Fibroblast of the conjunctiva (primary cell): ENCODE measurements at places on chromosomes 3 and 15.

DNA sequence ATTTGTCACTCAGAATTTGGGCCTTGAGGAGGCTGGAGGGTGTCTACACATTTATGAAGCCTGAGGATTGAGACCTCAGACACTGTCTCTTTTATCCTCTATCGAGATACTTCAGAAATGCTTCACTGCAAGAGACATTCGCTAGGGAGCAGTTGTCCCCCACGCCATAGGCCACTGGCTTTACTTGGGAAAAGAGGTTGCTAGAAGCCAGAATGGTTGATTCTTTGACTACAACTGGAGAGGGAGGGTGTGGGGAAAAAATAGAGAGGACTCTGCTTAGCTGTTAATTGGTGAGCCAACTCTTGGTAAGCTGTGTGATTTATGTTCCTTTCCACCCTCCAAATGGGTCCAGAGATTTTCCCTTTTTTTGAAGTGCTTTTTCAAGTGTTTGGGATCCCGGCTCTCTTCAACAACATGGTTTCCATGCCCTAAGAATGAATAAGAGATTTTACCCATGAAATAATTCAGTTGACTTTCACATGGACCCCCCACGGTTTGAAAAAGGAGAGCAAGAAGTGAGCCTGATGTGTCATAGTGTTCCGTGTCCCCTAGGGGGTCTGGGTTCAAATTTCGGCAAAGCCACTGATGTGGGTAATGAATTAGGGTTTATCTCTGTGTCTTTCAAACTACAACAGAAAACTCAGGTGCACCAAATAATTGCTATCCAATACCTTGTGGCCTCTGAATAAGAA lies 2.7 kb downstream of the BOC start:
- no peak for DNase-seq

DNA sequence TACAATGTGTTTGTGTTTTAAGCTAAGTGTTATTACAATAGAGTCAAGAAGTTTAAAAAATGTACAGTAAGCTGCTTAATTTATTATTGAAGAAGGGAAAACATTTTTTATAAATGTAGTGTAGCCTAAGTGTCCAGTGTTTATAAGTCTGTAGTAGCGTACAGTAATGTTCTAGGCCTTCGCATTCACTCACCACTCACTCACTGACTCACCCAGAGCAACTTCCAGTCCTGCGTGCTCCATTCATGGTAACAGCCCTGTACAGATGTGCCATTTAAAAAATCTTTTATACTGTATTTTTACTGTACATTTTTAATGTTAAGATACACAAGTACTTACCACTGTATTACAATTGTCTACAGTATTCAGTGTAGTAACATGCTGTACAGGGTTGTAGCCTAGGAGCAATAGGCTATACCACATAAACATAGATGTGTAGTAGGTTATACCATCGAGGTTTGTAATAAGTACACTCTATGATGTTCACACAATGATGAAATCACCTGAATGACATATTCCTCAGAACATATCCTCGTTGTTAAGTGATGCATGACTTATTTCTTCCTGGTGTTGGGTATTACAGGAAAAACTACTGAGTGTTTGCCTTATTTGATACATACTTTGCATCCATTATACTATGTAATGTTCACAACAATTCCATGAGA lies 156.6 kb upstream of the NUDT16 start:
- no peak for DNase-seq

- DNase-seq, result no peak
Observed at GRCh38 chr15:65795663-65796216, 3.6 kb upstream of the DENND4A start.

DNA sequence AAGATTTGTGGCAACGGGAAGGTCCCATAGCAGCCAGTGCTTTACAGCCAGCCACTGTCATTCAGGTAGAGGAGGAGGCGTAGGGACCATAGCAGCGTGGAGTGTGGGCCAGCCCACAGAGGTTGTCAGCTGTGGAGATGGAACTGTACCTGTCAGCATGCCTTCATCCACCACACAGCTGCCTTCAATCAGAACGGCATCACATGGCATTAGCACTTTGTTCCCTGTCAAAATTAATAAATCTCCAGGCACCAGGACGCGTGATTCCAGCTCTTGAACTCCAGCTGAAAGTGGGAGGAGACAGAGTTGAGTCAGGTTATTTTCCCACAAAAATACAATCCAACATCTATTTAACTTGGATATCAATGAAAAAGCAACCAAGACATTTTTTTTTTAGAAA lies 84.0 kb downstream of the ATP13A4 start:
- no peak for DNase-seq

GRCh38 chr15:60574801-60575631 lies 96.1 kb upstream of the ICE2 start:
- DNase-seq, result no peak

- DNase-seq, result no peak
Observed at GRCh38 chr3:1623896-1624295, 474.8 kb upstream of the CNTN4 start.

GRCh38 chr3:166829896-166830295 lies 550.2 kb downstream of the ZBBX start:
- no peak for DNase-seq

GRCh38 chr15:88246666-88247446 lies 9.7 kb downstream of the NTRK3 start:
- peak; percentile 30 for DNase-seq

- no peak for DNase-seq
Observed at GRCh38 chr3:27990324-27990723, 251.1 kb upstream of the CMC1 start.

DNA sequence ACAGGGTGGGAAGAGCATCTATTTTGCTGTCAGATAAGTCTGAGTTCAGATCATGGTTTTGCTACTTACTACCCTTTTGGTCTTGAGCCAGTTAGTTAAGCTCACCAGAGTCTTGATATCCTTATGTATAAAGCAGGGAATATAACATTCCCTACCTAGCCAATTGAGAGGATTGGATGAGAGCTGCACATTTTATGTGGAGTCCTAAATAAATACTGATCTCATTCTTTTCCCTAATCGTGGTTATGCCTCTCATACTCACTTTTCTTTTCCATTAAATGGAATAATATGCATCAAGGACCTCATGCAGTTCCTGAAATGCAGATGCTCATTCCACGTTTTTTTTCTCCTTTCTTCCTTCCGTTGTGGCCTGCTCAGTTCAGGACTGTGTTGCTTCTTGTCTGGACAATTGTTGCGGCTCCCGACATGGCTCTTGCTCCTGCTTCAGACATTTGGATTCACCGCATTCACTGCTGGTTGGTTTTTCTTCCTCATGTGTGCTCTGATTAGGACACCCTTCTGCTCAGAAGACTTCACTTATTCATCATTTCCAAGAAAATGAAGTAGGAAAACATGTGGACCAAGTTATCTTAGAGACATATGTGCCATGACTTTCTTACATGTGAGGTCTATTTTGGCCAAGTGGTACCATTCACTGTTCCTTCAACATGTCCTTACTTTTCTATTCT lies 90.2 kb downstream of the NFKBIZ start:
- DNase-seq, result no peak

- DNase-seq, result no peak
Observed at GRCh38 chr3:79344876-79345871, 422.6 kb downstream of the ROBO1 start.

DNA sequence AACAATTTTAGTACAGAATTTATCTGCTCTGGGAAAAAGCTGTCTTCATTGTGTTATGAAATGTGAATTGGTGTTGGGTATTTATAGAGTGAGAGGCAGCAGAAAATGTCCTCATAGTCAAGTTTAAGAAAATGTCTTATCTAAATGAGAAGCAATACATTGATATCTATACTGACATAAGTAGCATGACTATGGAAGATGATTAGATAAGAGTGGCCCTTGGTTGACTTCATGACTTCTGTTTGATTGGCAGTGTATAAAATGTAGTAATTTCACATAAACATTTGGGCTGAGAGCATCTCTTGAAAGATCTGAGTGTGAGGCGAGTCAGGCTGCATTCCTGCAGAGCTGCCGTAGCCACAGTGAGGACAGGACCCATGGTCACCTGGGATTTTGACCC lies 19.4 kb downstream of the MCTP2 start:
- DNase-seq, result no peak

DNA sequence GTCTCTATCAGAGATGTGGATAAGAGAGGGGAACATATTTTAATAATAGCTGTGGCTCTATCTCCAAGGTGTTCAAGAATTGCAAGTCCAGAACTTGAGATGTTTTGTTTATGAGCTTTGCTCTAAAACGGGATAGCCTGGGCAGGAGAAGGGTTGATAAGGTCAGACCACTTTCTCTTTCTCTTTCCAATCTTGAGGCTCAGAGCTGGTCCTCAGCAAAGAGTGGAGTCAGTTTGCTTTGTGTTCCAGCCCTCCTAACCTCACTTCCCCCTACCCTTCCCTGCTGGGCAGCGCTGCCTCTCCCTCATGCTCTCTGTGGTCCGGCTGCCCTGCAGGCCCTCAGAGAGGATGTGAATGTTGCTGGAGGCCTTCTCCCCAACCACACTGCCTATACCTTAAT lies 13.8 kb downstream of the KLHL6 start:
- no peak for DNase-seq

- DNase-seq, result no peak
Observed at GRCh38 chr3:118447339-118447738, 587.3 kb downstream of the IGSF11 start.

GRCh38 chr3:126153695-126154360 lies 26.6 kb downstream of the ALDH1L1 start:
- DNase-seq, result no peak

DNA sequence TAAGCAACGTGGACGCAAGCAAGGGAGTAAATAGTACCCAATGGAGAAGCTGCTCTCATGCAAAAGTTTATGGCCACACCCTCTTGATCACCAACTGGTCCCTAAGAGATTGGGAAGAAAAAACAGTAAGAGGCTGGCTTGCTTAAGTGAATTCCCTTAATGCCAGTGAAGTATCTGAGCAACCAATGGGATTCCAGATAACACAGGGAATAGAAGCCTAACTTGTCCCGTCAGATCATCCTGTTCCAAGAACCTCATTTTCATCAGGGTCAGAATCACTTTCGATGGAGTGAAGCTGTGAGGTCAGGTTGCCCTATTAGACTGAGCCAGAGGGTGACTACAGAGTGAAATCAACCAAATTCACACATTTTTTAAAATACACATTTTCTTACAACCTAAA lies 104.3 kb downstream of the CD47 start:
- DNase-seq, result no peak

GRCh38 chr3:68447885-68448284 lies 484.5 kb downstream of the TAFA4 start:
- DNase-seq, result no peak

DNA sequence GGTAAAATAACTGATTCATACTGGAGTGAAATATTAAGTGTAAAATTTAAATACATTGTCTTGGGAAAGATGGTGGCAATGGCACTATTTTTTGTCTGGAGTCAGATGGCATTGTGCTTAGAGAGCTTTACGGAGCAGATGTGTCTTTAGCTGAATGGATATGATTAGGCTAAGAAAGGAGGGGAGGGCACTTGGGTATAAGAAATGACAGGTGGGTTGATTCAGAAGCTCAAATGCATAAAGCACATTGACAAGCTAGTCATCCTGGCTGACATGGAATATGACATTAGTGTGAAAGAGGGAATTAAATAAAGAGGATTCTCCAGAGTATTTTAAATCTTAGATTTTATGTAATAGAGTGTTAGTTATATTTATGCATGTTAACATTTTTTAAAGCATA lies 570.1 kb upstream of the CBLB start:
- DNase-seq, result no peak

DNA sequence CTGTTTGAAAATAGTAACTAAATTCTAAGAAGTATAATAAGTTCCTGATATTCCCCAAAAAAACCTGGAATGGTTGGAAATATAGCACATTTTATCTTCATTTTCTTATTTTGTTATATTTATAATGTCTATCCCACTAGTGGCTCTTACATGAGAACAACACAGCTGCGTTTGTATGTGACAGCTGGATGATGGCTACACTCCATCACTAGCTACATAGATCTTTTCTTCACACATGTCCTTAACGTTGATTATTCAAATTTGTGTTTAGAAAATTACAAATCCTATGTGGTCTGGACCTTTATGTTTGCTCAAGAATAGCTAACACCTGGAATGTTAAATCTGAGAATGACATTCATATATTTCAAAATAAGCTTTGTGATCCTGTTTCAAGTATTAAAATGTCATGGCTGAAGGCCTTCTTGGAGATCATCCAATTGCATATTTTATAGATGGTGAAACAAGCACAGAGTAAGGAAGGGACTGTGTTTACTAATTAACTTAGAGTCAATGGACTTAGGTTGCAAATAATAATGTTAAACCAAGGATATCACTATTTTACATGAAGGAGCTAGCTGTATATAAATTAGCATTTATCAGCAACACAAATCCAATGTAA lies 60.8 kb downstream of the ATP13A5 start:
- no peak for DNase-seq

DNA sequence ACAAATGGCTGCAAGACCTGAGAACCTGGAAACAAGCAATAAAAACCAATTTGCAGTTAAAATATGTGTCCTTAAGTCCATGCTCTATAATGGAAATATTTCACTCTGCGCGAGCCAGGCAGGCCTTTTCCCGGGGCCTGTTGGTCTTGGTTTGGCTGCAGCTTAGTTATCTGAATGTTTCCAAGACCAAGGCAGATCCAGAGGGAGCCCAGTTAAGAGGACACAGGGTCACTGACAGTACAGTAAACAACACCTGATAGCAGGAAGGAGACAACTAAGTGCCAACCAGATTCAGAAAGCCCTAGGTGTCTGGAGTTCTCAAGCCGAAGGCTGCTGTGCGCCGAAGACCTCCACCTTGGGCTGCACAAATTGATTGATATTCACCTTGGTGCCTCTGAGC lies 32.8 kb downstream of the THSD4 start:
- DNase-seq, result no peak

GRCh38 chr3:170608475-170608874 lies 22.6 kb upstream of the SLC7A14 start:
- no peak for DNase-seq

- no peak for DNase-seq
Observed at GRCh38 chr3:94024385-94024784, 4.0 kb downstream of the STX19 start.

DNA sequence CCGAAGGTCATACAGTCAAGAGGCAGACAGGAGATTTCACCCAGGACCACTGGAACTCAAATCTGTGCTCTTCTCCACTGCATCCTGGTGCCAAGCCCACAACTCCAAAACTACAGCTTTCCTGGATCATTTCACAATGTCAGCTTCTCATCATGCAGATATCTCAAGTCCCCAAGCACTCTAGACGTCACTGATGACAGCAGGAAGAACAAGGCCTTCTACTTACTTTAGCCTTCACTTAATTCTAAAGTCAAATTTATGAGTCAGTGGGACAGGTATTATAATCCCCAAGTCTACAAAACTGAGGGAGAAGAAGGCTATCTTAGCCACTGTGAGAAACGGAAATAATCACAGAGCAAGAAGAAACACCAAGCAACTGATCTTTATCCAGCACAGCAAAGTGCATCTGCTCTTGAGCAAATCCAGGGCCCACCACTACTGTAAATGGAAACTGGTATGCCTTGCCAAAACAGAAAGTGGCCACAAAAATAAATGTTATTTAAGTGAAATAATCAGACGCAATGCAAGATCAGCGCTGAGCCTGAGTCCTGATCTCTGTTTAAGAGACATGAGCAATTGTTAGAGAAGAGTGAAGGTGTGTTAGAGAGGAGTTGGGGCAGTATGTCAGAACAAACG lies 928 bp downstream of the RAD18 start:
- no peak for DNase-seq
